ENCODE measurements at places on chromosomes 2 and 18. TPM values are rescaled to one million over a fixed set of nuclear protein-coding genes. Genes with fewer than 3 reads are reported as not detected.
A peak's percentile ranks its signal among the peaks of the same experiment; 100 is the strongest.

The ZNF892 gene
- 7.6 TPM for total RNA-seq

- H3K27me3 ChIP-seq, result no peaks in the 10 kb centered on the region
- no peak overlapping the region for H3K4me3 ChIP-seq
Measured at GRCh38 chr18:30088238-30089015, 954.1 kb downstream of the DSC3 start.

The RAX gene
- not detected for total RNA-seq

GRCh38 chr2:134718817-134719814 lies at the start of gene TMEM163:
Gene TMEM163 (minus strand): TSS chr2:134719000.
- no peaks in the 10 kb centered on the region for H3K4me1 ChIP-seq
- peaks cover 5% of the 10 kb centered on the region for H3K27me3 ChIP-seq
- peak within 1 kb of the TSS; percentile 64 for H3K4me3 ChIP-seq
- no peaks in the 10 kb centered on the region for H3K36me3 ChIP-seq
- no peak within 1 kb of the TSS for H3K27ac ChIP-seq

GRCh38 chr18:48181857-48182256 lies 227.3 kb downstream of the ZBTB7C start:
- H3K27ac ChIP-seq, result no peak overlapping the region
- no peak overlapping the region for H3K4me3 ChIP-seq
- H3K4me1 ChIP-seq, result no peaks in the 10 kb centered on the region
- no peaks in the 10 kb centered on the region for H3K36me3 ChIP-seq

The TGFBRAP1 gene
- 26.0 TPM for total RNA-seq

The POTEI gene
- not detected for total RNA-seq

GRCh38 chr2:58056192-58056916 lies 9.7 kb downstream of the VRK2 start:
- no peaks in the 10 kb centered on the region for H3K36me3 ChIP-seq
- no peak for DNase-seq
- H3K4me3 ChIP-seq, result no peak overlapping the region
- no peaks in the 10 kb centered on the region for H3K27me3 ChIP-seq

DNA sequence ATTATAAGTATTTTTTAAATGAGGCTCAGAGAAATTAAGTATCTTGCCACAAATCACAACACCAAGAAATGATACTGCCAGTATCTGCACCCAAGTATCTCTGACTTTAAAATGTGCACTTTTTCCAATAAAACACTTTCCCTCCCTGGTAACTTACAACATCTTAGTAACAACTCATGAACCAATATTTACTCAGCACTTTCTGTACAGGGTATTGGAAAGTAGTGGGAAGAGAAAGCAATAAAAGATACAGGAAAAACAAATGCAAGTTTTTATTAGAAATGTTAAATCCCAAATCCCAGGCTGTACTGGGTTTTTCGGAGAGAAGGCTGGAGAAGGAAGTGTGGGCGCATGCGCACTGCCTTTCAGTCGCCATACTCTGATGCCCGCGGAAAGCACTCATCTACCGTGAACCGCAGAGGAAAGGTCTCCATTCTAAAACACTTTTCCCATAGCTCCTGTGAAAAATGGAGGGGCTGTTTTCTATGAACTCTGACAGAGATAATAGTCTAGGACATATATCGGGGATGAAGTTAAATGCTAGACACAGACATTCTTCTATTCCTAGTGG lies 52.1 kb downstream of the L3MBTL4 start:
- H3K4me3 ChIP-seq, result no peak overlapping the region
- H3K27ac ChIP-seq, result no peak overlapping the region
- no peaks in the 10 kb centered on the region for H3K36me3 ChIP-seq
- no peaks in the 10 kb centered on the region for H3K4me1 ChIP-seq
- no peaks in the 10 kb centered on the region for H3K27me3 ChIP-seq

The TSPYL6 gene
- 0.14 TPM for total RNA-seq

The ALPP gene
- total RNA-seq, result not detected

- H3K4me1 ChIP-seq, result peaks cover 15% of the 10 kb centered on the region
- no peak overlapping the region for H3K4me3 ChIP-seq
- H3K27me3 ChIP-seq, result no peaks in the 10 kb centered on the region
- DNase-seq, result no peak
- no peaks in the 10 kb centered on the region for H3K36me3 ChIP-seq
Measured at GRCh38 chr2:32061430-32061829, 1.9 kb upstream of the SPAST start.

DNA sequence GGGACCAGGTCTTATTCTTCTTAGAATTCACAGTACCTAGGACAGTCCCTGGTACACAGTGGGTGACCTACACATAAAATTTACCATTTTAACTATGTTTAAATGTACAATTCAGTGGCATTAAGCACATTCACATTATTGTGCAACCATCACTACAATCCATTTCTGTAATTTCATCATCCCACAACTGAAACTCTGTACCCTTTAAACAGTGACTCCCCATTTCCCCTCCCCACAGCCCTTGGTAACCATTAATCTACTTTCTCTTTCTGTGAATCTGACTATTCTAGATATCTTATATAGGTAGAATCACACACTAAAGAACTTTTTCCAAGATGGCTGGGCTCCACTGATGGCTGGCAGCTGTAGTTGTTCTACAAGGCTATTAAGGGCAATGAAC lies 41.6 kb downstream of the GFPT1 start:
- peaks cover 79% of the 10 kb centered on the region for H3K36me3 ChIP-seq
- H3K27me3 ChIP-seq, result no peaks in the 10 kb centered on the region
- peaks cover 7% of the 10 kb centered on the region for H3K4me1 ChIP-seq
- DNase-seq, result no peak
- H3K4me3 ChIP-seq, result no peak overlapping the region

DNA sequence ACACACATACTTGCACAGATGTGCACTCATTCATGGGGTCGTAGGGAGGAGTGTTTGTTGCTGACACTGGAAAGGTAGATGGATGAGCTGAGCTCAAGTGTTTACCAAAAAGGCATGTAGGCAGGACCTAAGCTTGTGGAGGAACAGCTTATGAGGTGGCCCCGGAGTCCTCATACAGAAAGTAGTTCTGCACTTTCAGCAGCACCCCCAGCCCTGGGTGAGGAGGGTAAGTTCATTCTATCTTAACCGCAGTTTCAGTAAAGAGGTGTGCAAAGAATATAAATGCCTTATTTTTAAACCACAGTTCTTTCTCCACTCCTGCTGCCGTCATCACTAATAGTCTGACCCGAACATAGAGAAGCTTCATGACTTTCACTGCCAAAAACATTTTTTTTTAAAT lies 31.7 kb upstream of the RNF152 start:
- no peak overlapping the region for H3K4me3 ChIP-seq
- H3K27me3 ChIP-seq, result no peaks in the 10 kb centered on the region
- H3K4me1 ChIP-seq, result no peaks in the 10 kb centered on the region
- no peak overlapping the region for H3K27ac ChIP-seq
- no peaks in the 10 kb centered on the region for H3K36me3 ChIP-seq

DNA sequence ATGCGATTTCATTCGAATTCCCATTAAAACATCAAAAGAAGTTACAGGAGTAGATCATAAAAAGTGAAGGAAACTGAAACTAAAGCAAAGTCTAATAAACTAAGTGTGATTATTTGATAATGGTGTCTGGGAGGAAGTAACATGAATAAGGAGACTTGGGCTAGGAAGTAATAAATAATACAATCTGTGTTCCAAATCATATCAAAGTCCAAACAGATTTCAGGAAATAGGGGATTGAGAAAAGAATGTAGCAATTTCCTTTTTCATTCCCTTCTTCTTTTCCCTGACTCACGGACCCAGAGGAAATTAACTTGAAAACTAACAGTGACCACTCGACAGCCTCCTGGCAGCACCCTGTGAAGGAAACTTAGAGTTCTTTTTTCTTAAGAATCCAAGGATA lies 758.4 kb upstream of the GCFC2 start:
- no peaks in the 10 kb centered on the region for H3K27me3 ChIP-seq
- no peak overlapping the region for H3K4me3 ChIP-seq
- no peaks in the 10 kb centered on the region for H3K4me1 ChIP-seq

DNA sequence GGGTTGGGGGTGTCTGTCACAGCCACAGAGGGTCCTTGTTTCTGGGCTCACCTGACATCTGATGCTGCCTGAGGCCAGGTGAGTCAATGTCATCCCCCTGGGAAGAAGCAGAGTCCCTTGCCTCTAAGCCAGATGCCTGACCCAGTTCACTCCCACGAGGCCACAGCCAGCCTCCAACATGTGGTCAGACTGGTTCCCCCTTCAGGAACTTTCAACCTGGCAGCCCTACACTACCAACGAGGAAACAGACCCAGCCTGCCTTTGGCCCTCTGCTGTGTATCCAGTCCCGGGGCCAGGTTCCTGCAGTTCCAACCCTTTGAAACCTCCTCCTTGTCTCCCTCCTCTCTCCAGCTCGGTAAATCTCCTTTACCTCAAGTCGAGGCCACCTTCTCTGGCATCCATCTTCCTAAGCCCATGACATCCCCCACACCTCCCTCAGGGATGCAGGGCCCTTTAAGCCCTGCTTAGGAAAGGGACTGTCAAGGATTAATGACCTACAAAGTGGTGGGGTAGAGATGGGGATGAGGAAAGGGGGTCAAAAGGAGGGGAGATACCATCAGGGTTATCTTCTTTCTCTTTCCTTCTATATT lies 49.2 kb upstream of the SMAD2 start:
- no peaks in the 10 kb centered on the region for H3K36me3 ChIP-seq
- H3K27ac ChIP-seq, result no peak overlapping the region
- no peaks in the 10 kb centered on the region for H3K4me1 ChIP-seq
- DNase-seq, result no peak
- H3K27me3 ChIP-seq, result no peaks in the 10 kb centered on the region
- no peak overlapping the region for H3K4me3 ChIP-seq

GRCh38 chr2:179861416-179862067 lies at the start of gene ZNF385B:
Gene ZNF385B (minus strand): TSS chr2:179861612.
- DNase-seq, result no peak
- no peak within 1 kb of the TSS for H3K27ac ChIP-seq
- peaks cover 17% of the 10 kb centered on the region for H3K4me1 ChIP-seq
- peak within 1 kb of the TSS; percentile 72 for H3K4me3 ChIP-seq

GRCh38 chr18:35324926-35325655 lies 19.1 kb downstream of the ZNF24 start:
- no peaks in the 10 kb centered on the region for H3K36me3 ChIP-seq
- H3K27me3 ChIP-seq, result no peaks in the 10 kb centered on the region
- H3K4me1 ChIP-seq, result no peaks in the 10 kb centered on the region

GRCh38 chr2:10501451-10501961 lies 53.4 kb upstream of the ODC1 start:
- H3K36me3 ChIP-seq, result no peaks in the 10 kb centered on the region
- no peak overlapping the region for H3K4me3 ChIP-seq
- no peaks in the 10 kb centered on the region for H3K4me1 ChIP-seq
- no peak for DNase-seq
- no peak overlapping the region for H3K27ac ChIP-seq

DNA sequence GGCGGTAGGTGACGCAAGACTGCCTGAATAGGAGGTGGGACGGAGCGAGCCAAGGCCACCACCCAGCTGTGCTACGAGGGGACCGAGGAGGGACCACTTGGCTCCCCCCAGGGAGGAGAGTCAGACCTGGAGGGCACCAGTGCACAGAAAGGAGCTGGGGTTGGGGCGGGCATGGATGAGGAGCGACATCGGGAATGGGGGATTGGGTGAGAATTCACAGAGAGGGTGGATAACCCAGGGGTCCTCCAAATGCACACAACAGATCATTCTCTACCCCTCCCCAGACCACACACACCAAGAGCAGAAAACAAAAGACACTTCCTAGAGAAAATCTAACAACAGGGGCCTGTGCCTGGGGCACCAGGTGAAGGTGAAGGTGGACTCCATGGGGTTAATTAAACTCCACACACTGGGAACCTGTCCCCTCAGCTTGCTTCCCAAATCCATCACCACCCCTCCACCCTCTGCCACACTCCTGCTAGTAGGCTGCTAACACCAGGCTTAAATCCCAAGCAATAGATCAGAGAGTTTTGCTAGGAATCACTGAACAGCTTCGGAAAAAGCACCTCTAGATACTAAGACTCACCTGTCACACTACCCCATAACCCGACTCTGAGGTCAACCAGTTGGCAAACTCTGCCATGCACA lies 274.6 kb downstream of the EIPR1 start:
- DNase-seq, result no peak
- H3K4me3 ChIP-seq, result no peak overlapping the region
- no peaks in the 10 kb centered on the region for H3K4me1 ChIP-seq

- no peak overlapping the region for H3K4me3 ChIP-seq
- no peak for DNase-seq
- no peaks in the 10 kb centered on the region for H3K27me3 ChIP-seq
Measured at GRCh38 chr18:46772357-46772756, 15.5 kb upstream of the ST8SIA5 start.
